ENCODE measurements at places on chromosomes 13 and 19.

DNA sequence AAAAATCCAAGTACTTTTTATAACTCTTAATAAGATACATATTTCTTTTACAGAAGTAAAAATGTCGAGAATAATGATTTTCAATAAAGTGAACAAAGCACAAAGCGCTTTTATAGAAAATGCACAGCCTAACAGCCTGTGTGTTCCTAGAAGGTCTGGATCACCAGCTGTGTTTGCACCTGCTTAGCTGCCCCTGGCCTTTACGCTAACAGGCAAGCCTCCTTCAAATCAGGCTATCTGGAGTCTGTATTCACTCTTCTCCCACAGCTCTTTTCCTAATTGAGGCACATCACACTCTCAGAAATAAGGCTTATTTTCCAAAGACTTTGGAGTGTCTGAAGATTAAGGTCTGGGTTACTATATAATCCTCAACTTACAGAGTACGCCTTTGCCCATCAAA, 183.1 kb downstream of the LHFPL6 start:
- no peak for DNase-seq

GRCh38 chr19:29812080-29812880, 489 bp downstream of the CCNE1 start:
- no peak for DNase-seq

DNA sequence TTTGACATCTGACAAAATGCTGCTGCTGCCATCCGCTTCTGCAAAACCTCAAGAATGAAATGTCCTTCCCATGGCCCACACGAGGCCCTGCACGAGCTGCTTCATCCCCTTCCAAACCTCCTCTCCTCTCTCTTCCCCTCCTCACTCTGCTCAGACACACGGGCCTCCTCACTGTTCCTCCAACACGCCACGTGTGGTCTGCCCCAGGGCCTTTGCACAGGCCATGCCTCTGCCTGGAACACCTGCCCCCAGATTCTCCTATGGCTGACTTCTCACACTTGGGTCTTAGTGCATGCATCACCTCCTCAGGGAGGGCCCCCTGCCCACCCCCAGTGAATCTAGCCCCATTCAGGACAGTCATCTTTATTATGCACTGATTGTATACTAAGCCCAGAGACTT, 15.9 kb downstream of the NRTN start:
- no peak for DNase-seq

DNA sequence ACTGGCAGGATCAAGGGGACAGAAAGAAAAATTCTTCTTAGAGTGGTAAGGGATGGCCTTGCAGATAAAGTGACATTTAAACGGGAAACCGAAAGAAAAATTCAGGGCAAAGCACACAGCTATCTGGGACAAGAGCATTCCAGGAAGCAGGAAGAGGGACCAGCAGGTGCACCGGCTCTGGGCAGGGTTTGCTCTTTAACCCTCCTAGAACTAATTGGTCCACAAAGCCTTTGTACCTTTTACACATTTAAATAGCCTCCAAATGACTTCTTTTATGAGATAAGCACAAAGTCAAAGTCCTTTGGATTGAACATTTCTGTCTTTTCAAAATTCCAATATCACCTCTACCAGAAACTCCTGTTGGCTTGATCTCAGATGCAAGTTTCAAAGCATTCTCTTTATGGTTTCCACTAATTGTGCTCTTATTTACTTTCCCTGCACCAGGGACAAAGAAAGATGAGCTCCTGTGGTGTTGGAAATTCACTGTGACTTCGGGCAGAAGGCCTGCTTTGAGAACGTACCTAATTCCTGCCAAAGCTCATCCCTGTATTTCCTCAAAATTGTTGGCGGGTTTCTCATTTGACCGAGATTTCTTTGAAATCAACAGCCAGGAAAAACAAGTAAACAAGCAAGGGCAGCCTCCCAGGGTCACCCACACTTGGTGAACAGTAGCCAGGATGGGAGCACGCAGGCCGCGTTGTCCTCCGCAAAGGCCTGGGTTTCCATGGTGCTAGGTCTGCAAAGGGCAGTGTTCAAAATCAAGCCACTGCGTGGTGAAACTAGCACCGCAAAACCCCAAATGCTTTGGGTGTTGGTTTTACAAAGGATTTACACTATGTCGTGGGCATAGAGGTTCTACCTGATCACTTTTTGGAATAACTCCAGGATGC, 98.6 kb downstream of the IRS2 start:
- DNase-seq = no peak

GRCh38 chr13:76944456-76944855, 3.9 kb upstream of the ACOD1 start:
- no peak for DNase-seq

DNA sequence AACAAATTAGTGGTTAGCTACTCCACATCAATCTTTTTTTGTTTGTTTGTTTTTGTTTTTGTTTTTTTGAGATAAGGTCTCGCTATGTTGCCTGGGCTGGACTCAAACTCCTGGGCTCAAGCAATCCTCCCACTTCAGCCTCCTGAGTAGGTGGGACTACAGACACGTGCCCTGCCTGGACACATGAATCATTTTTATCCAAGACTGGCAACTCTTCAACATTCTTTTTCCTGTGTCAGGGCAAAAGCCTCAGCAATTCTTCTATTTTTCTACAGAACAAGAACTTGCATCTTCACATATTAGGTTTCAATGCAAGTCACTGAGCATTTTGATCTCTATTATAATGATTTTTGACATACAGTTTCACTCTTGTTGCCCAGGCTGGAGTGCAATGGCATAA, 76.8 kb upstream of the LRCH1 start:
- no peak for DNase-seq

GRCh38 chr13:40076765-40077362, 421.4 kb downstream of the COG6 start:
- DNase-seq = no peak

DNA sequence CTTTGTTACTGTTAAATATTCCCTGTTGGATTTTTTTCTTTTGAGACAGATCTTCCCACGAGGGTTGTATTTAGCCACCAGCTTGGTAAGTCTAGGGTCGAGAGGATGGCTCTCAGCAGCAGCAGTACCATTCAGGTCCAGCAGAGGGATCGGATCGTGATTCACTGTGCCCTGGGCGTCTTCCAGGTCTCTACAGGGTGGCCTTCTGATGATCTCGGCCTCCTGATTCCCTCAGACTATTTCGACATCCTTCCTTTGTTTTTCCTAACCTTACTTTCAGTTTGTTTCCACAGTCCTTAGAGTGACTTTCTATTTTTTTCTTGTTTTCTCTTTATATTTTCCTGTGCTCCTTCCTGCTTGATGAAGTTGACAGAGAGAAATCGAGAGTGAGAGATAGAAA, 1436.9 kb downstream of the UQCRFS1 start:
- no peak for DNase-seq

- no peak for DNase-seq
Observed at GRCh38 chr19:10289167-10289835, 451 bp upstream of the ICAM5 start.

- no peak for DNase-seq
Observed at GRCh38 chr13:31499274-31499673, 240.1 kb upstream of the RXFP2 start.

- no peak for DNase-seq
Observed at GRCh38 chr13:47178090-47178950, 281.5 kb upstream of the HTR2A start.

- no peak for DNase-seq
Observed at GRCh38 chr13:99220199-99220935, 19.7 kb downstream of the UBAC2 start.

DNA sequence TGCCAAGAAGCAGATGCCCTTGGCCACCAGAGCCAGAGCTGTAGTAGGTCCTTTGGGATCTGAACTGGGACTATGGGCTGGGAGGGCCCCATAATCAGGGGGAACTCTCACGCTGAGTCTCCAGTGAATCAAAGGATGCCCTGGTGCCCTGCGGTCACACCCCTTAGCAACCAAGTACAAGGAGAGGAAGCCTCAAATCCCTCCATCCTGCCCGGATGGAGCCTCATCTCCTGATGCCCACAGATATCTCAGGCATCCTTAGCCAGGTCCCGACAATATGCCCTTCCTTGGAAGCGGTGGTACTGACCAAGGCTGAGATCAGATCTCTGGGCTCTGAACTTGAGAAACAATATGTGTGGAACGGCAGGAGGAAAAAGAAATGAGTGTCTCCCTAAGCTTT, 1.7 kb downstream of the PLEKHA4 start:
- DNase-seq = no peak

Measured in anterior cingulate cortex (tissue), 58 donors.